ENCODE measurements at places on chromosomes 11 and 22.

DNA sequence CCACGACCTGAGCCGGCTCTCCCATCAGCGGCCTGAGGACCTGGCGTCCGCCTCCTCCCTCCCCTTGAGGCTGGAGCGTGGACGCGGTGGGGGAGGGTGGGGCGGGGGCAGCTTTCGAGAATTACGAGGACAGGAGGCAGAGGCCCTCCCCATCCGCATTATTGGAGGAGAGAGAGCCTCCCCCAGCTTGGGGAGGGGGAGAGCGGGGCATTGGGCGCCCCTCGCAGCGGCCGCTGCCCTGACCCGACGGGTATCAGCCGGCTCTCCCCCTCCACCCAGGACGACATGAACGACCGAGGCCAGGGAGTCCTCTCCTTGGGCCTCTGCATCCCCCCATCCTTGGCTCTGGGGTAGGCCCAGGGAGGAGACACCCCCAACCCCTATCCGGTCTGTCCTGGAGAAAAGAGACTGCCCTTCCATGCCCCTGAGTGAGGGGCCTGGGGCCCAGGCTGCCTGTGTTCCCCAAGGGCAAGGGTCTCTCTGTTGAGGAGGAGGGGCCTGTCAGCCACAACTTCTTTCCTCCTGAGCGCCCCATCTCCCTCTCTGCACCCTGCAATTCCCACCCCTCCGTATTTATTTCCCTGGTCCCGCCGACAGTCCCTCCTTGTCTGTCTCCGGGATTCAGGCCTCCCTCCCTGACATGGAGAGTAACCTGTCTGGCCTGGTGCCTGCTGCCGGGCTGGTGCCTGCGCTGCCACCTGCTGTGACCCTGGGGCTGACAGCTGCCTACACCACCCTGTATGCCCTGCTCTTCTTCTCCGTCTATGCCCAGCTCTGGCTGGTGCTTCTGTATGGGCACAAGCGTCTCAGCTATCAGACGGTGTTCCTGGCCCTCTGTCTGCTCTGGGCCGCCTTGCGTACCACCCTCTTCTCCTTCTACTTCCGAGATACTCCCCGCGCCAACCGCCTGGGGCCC lies 495 bp downstream of the GPR137 start:
- DNase-seq, result no peak

GRCh38 chr22:42080287-42080686 lies 787 bp downstream of the SMDT1 start:
- no peak for DNase-seq

DNA sequence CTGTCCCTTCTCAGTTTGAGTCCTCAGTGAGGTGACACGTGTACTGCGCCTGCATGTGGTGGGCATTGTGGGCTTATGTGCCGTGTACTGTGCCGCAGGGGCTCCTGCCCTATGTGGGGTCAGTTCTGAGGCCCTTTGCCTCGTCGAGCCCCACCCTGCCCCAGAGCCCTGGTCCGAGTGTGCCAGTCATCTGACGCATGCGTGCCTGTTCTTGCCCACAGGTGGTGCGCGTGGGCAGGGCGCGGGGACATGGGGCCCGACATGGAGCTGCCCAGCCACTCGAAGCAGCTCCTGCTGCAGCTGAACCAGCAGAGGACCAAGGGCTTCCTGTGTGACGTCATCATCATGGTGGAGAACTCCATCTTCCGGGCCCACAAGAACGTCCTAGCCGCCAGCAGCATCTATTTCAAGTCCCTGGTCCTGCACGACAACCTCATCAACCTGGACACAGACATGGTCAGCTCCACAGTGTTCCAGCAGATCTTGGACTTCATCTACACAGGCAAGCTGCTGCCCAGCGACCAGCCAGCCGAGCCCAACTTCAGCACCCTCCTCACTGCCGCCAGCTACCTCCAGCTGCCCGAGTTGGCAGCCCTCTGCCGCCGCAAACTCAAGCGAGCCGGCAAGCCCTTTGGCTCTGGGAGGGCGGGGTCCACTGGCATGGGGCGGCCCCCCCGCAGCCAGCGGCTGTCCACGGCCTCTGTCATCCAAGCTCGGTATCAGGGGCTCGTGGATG lies 22.3 kb upstream of the TMEM191C start:
- no peak for DNase-seq

DNA sequence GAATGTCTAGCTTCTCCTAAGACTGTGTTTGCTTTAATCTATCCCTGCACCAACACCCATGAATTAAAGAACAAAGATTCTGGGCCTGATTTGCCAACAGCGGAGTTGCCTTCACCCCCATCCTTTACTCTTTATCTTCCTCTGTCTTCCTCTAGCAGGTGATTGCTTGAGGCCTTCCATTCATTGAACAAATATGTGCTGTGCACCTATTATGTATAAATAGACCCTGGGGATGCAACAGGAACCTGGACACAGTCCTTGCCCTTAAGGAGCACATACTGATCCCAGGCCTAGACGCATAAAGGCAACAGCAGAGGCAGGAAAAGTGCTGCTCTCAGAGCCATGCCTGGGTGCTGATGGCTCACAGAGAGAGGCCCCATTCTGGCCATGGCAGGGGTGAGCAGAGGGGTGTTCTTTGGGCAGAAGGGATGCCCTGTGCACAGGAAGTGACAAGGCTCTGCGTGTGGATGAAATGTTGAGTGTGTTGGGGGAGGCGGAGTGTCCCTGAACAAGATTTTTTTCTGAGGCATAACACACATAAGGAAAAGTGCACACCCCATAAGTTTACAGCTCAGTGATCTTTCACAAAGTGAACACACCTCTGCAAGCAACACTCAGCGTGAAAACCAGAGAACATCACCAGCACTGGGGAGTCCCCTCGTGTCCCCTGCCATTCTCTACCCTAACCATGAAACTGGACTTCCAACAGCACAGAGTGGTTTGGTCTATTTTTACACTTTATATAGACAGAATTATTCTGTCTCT lies 145.9 kb downstream of the GRIK4 start:
- DNase-seq, result no peak

- DNase-seq, result no peak
These were observed 12.8 kb downstream of the PRR5 start for GRCh38 chr22:44714703-44715350.

GRCh38 chr11:66218036-66218435 lies 50.4 kb upstream of the RAB1B start:
- no peak for DNase-seq

GRCh38 chr11:19853016-19853415 lies 140.4 kb downstream of the NAV2 start:
- DNase-seq, result no peak

Measured in NCI-H226 (cell line).